T-helper 1 cell (primary cell): ENCODE measurements at places on chromosomes 4 and X.

DNA sequence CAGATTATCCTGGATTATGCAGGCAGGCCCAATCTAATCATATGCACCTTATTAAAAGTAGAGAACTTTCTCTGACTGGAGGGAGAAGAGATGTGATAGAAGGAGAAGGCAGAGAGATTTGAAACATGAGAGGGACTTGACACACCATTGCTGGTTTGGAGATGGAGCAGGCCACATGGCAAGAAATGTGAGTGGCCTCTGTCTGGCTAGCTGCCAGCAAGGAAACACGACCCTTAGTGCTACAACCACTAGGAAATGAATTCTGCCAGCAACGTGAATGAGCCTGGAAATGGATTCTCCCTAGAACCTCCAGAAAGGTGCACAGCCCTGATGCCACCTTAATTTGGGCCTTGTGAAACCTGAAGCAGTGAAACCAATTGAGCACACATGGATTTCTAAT, 79.5 kb upstream of the MBNL3 start:
- DNase-seq, result no peak

GRCh38 chr4:23260511-23260910, 567.8 kb downstream of the GBA3 start:
- no peak for DNase-seq

DNA sequence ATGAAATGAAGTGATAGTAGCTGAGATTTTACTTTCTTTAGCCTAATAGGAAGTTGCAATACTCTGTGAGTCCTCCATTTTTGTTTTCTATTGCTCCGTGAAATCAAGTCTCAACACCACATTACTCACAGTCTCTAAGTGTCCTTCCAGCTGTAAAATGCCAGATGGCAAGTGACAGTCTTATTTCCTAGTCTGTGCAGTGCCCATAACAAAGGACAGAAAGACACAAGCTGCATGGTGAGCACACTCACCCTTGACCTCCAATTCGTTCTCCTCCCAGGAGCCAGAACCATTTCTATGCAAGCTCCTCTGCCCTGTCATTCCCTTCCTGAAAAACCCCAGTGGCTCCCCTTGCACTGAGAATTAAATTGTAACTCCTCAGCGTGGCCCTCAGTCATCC, 101.6 kb downstream of the PARM1 start:
- no peak for DNase-seq

DNA sequence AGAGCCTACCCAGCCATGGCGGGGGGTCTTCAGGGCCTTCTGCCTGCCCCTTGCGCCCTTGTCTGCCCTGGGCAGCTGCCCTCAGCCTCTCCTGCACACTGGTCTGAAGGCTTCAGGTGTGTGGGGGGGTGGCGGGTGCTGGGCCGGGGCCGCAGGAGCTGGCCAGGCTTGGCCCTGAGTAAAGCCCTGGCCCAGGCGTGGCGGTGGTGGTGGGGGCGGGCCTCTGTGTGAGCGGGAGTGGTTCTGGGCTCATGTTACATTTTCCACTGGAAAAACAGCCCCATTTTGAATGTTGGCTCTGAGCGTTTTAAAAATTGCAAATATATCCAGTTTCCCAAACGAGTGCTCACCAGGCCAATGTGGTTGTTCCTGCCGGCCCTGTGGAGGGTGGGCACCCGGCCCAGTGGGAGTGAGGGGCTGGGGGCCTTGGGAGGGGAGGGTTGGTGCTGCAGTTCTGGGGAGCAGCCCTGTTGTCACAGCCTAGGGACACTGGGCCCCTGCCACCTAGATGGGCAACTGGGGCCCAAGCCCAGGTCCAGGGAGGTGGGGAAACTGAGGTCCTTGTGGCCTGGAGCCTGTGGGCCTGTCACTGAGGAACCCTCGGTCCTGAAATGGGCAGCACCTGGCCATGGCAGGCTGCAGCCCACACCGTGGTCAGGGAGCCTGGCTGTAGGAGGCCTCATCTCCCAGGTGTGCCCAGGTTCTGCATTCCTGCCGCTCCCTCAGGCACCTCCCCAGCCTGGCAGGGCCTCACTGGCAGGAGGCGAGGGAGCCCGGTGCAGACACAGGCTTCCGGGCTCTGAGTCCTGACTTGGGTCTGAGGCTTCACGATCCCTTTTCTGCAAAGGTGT, 28.3 kb downstream of the FGFRL1 start:
- no peak for DNase-seq

GRCh38 chrX:11399489-11400094, 106.4 kb downstream of the AMELX start:
- no peak for DNase-seq

DNA sequence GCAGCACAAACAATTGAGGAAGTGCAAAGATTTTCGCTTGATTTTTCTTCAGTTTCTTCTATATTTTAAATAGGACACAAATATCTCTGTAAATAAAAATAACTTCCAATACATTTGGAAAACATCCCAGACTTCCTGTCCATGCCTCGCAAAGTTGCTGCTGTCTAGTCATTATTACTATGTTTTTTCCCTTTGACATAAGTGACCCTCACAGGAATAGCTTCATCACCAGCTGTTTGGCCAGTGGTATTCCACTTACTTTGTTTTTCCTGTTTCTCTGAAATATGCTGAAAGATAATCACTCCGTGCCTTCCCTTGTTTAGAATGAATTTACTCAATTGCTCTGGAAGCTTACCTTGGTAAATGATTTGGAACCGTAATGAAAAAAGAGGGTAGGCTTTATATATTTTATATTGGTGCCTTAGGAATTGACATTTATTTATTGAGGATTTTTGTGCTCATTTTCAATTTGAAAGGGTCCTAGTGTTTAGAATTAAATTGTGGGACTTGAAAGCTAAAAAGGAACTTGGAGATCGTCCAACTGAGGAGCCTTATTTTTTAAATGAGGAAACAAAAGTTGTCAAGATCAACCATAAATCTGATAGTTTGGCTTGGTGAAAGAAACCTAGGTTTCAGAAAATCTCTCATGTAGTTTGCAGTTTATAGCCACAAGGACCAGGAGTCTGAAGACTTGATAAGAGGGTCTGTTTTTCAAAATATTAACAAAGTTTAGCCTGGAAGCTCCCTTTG, 65.6 kb downstream of the CDKL5 start:
- DNase-seq, result no peak

DNA sequence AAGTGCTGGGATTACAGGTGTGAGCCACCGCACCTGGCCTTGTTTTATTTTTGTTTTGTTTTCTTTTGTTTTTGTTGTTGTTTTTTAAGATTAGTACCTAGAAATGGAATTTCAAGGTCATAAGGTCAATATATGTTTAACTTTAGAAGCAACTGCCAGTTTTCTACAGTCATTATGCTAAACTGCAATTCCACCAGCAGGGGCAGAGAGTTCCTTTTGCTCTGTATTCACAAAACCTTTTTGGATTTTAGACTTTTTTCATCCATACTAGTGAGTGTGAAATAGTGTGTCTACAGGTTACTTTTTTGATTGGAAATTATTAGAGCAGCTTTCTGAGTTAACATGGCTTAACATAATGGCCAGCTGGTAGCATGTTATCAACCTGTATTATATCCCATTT, 580.6 kb downstream of the TRIML1 start:
- DNase-seq, result no peak

- no peak for DNase-seq
These were observed 514.3 kb downstream of the PDHA2 start for GRCh38 chr4:96354036-96354712.

DNA sequence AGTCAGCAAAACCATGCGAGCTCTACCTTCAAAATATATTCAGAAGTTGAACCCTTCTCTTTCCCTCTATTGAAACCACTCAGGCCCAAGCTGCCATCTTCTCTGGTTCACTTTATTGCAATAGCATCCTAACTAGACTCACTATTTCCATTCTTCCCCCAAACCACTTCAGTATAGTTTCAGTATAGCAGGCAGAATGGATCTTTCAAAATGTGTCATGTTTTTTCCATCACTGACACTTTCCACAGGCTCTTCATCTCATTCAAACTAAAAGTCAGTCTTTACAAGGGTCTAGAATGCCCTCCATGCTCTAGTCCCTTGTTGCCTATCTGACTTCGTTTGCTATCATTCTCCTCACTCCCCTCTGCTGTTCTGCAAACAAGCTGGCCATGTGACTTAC, 274.4 kb downstream of the IDS start:
- DNase-seq, result no peak

GRCh38 chr4:150131581-150132228, 53.5 kb downstream of the DCLK2 start:
- DNase-seq, result no peak

GRCh38 chr4:84924434-84924833, 42.1 kb downstream of the WDFY3 start:
- DNase-seq, result no peak

- DNase-seq, result no peak
These were observed 96.8 kb downstream of the PDLIM5 start for GRCh38 chr4:94548571-94548970.

GRCh38 chr4:35105486-35105885, 1138.8 kb downstream of the ARAP2 start:
- DNase-seq, result no peak

GRCh38 chr4:73419106-73420038, 15.3 kb downstream of the ALB start:
- DNase-seq, result no peak

DNA sequence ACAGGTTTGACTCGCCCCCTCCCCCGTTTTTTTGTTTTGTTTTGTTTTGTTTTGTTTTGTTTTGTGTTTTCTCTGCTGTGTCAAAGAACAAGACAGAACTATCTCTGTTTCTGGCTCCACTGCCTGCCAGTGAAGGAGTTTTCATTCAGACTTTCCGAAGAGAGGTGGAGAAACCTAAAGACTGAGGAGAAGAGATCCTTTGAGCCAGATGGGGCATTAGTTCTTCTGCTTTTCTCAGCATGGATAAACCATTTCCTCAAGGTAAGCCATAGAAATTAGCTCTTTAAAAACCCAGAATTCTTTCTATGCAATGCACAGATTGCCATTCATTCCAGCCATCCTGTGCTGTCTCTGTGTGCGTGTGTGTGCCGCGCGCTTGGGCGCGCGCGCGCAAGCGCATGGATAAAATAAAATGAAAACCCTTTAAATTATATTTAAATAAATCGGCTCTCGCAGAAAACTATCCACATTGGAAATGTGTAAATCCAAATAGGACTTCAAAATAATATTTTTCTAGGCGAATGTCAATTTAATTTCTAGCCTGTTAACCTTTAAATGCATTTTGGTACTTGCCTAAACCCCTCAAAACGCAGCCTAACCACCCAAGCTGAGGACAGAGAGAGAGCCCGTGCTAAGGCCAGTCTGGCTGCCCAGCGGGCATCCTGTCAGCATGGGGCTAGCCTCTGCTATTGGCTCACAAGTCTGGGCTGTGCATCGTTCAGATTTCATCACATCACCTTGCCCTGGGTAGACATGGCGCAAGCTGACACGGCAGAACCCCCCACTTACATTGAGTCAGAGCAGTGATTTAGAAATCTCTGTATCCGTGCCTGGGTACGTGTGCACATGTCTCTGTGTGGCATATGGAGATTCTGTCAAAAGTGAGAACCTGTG, 113.0 kb upstream of the VAMP7 start:
- DNase-seq, result peak; percentile 2

- DNase-seq, result no peak
These were observed 690.0 kb upstream of the HS3ST1 start for GRCh38 chr4:12118651-12119213.

DNA sequence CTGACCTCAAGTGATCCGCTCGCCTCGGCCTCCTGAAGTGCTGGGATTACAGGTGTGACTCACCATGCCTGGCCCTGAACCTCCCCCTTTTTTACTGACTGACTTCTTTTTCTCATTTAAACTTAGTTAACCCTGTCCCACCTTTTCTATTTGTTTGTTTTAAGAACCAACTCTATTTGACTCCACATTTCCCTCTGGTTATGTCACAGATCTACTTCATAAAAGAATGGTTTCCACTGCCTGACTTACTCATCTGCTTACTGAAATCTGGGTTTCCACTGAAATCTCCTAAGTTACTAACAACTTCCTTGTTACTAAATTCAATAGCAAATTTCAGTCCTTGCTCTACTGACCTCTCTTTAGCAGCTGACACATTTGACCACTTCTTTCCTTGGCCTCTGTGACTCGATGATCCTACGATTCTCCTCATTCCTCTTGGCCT, 28.0 kb upstream of the NSUN7 start:
- DNase-seq, result no peak

- DNase-seq, result no peak
These were observed 80.3 kb downstream of the AFAP1 start for GRCh38 chr4:7859326-7859725.

- no peak for DNase-seq
These were observed 81.8 kb downstream of the TEX11 start for GRCh38 chrX:70826715-70827114.

DNA sequence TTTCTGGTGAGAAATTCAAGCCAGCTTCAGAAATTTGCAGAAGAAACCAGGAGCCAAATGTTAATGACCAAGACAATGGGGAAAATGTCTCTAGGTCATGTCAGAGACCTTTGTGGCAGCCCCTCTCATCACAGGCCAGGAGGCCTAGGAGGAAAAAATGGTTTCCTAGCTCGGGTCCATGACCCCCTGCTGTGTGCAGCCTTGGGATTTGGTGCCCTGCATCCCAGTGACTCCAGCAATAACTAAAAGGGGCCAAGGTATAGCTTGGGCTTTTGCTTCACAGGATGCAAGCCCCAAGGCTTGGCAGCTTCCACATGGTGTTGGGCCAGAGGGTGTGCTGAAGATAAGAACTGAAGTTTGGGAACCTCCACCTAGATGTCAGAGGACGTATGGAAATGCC, 814.7 kb upstream of the SLIT2 start:
- no peak for DNase-seq

GRCh38 chrX:24341795-24342194, 18.6 kb upstream of the SUPT20HL1 start:
- DNase-seq, result no peak

- no peak for DNase-seq
These were observed 24.4 kb downstream of the DCX start for GRCh38 chrX:111387470-111388070.

DNA sequence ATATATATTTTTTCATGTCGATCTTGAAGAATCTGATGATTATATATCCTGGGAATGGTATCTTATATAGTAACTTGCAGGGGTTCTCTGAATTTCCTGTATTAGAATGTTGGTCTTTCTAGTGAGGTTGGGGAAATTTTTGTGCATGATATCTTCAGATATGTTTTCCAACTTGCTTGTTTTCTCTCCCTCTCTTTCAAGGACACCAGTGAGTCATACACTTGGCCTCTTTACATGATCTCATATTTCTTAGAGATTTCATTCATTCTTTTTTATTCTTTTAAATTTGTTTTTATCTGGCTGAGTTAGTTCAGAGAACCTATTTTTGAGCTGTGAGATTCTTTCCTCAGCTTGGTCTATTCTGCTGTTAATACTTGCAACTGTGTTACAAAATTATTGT, 27.2 kb upstream of the C4orf17 start:
- DNase-seq, result no peak

- DNase-seq, result no peak
These were observed 504 bp downstream of the PRRG3 start for GRCh38 chrX:151695583-151696340.
